ENCODE measurements at places on chromosomes 1 and 21. TPM values are rescaled to one million over a fixed set of nuclear protein-coding genes. Genes with fewer than 3 reads are reported as not detected.

The LRRC47 gene
- polyA plus RNA-seq: 65.1 TPM

The OSCP1 gene
- 29.7 TPM for polyA plus RNA-seq

The SORT1 gene
- polyA plus RNA-seq: 66.4 TPM

The OR2T2 gene
- polyA plus RNA-seq: not detected

The VANGL2 gene
- 39.3 TPM for polyA plus RNA-seq

The COQ8A gene
- polyA plus RNA-seq: 28.9 TPM

The LMX1A gene
- not detected for polyA plus RNA-seq

The RIMKLA gene
- polyA plus RNA-seq: 0.65 TPM

The OR2T27 gene
- not detected for polyA plus RNA-seq

The SYCP1 gene
- 0.90 TPM for polyA plus RNA-seq

The TMEM125 gene
- polyA plus RNA-seq: 15.6 TPM

The RNF186 gene
- polyA plus RNA-seq: 0.25 TPM

The LORICRIN gene
- not detected for polyA plus RNA-seq

The FAM167B gene
- 5.8 TPM for polyA plus RNA-seq

GRCh38 chr1:67664048-67664447 lies 21.0 kb upstream of the GADD45A start:
- no peak for DNase-seq

GRCh38 chr1:211493876-211494653 lies 2.1 kb upstream of the RD3 start:
- DNase-seq: no peak

DNA sequence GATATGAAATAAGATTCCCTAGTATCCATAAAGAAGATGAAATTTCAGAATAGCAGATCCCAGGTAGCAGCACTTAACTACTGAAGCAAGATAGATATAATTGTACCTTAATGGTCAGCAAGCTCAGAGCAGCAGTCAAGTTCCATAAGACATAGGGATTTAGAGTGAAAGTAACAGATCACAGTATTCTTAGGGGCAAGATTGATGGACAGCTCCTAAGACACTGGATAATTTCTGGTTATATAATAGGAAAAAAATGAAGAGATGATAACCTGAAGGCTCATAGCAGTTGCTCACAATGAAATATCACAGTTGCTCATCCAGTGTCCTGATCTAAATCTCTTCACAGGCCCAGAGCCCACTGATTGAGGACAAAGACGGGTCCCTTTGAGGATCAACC lies 66.0 kb downstream of the SLC30A10 start:
- no peak for DNase-seq

DNA sequence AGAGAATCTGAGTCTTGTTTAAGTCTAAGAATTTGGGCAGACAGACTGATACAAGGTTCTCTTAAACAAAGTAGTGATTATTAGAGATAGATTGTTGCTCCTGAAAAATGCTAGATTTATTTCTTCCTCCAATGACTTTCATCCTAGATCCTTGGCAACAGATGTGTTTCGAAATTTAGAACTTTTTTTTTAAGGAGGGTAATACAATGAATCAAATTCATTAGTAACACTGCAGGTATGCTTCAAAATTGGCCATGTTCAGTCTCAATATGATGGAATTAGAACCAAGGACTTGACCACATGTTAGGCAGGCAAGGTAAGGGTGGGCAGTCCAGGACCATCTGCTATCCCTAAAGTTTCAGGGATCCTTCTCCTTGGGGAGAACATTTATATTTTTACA lies 4.5 kb upstream of the LCE1F start:
- DNase-seq: no peak

DNA sequence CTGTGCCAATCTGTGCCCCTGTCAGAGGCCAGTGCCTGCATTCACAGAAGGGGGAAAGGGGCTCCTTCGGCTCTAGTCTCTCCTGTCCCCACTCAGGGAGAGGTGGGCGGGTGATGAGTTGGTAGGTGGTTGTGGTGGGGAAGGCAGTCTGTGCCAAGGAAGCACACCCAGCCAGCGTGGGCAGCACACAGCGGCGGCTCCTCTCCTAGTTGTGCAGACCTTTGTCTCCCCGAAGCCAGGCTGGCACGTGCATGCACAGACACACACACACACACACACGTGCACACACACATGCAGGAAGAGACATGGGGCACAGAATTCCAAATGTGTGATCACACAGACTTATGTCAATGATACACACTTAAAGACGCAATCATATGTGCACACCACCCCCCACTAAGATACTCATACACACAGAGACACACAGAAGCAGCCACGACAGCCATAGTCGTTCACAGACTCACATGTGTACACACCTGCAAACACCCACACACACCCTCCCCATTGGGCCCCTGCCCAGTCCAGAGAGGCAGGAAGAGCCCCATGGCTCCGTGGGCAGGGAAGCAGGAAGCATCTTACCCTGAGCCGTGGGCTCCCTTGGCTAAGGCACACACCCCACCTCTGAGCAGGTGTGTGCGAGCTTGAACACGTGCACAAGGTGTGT lies 16.4 kb downstream of the RIMS3 start:
- no peak for DNase-seq

DNA sequence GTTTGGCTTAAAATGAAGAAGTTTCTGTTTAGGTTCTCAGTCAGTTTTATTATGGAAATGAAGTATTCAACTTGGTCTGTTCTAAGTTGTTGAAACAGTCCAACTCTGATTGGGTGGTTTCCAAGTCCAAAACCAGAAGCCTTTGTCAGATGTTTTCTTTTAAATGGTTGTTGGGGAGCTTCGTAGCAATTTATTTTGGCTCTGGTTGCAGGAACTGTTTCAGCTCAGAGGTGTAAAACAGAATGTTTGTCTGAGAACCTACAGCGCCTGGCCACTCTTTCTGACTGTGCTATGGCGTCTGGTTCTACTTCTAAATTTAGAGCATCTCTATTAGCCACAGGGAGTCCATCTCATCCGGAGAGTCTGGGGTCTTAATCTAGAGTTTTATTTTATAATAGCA lies 582.6 kb upstream of the TMPRSS15 start:
- DNase-seq: no peak

DNA sequence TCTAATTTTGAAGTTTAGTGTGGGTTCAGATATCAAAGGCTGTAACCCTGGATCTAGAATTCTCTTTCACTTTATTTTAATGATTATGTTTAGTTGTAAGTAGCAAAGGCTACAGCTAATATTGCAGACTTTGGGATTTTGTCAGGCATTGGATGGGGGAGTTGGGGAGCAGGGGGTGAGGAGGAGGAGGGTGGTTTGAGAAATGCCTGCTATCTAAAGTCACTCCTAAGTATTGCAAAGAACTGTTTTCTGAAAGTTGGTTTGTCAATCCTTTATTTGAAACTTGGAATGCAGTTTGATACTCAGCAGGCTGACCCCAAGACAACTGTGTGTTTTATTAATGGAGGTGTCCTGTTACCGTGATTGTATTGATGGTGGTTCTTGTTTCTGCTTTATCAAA lies 1.2 kb downstream of the NTPCR start:
- DNase-seq: no peak

DNA sequence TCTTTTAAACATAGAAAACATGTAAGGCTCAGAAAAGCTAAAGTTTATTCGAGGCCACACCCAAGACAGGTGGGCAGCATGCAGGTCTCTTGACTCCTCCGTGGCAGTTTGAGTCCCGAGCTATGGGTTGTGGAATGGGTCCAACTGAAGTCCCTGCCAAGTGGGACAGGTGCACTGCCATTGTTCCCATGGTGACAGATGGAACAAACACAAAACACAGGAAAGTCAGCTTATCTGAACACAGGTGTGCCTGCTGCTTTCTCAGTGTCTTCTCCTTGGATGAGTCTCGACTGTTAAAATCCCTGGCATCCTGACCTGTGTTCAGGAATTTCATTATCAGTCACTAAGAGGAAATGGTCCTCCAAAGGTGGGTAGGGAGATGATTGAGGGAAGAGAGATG lies 99.0 kb upstream of the RAB4A start:
- no peak for DNase-seq

GRCh38 chr1:205689479-205689878 lies 9.2 kb upstream of the SLC45A3 start:
- no peak for DNase-seq

DNA sequence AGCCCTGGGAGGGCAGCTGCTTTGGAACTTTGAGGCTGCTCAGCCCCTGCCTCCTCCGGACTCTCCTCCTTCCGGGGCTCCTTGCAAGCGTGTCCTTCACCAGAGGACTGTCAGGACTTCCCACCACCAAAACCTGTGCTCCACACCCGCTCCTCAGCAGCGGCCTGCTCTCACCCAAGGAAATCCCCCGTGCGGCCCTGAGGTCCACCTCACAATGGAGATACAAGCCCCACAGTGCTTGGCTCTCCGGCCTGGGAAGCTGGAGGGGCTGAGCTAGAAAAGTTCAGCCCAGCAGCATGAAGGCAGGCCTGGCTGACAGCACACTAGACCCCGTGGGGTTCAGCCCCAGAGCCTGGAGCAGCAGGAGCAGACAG lies 33.6 kb downstream of the PGBD5 start:
- no peak for DNase-seq

DNA sequence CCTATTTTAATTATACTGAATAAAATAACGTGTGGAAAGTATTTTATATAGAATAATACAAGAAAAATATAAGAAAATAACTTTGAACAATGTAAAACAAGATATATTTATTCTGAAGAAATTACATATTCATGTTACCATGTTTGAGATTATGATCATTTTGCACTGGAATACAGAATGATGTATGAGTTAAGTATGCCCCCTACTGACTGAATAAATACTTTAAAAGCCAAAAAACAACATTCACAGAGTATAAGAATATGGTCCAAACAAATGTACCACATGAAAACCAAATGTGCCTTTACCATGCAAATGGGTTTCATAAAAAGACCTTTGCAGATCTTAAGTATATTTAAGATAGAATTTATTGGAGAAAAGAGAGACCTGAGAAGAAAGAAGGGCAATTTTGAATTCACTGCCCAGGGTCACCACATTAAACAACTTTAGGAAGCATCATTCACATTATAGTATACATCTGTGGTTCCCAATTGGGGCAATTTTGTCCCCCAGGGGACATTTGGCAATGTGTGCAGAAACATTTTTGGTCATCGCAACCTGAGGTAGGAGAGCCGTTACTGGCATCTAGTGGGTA lies 136.6 kb upstream of the GFI1 start:
- DNase-seq: no peak

GRCh38 chr21:36891692-36892091 lies 74.8 kb downstream of the HLCS start:
- no peak for DNase-seq

DNA sequence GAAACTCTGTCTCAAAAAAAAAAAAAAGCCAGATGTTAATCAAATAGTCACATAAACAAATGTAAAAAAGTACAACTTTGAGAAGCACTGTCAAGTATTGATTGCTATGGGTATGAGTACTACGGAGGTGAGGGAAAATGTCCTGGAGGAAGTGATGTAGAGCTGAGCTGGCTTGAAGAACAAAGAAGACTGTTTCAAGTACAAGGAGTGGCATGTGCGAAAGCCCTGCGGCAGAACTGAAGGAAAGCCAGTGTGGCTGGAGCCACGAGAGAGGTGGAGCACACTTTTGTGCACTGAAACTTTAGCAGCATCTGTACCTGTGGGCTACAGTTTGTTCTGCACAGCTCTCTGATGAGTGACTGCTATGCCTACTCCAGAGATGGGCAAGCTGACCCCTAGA lies 5.4 kb upstream of the RPS6KA1 start:
- no peak for DNase-seq

DNA sequence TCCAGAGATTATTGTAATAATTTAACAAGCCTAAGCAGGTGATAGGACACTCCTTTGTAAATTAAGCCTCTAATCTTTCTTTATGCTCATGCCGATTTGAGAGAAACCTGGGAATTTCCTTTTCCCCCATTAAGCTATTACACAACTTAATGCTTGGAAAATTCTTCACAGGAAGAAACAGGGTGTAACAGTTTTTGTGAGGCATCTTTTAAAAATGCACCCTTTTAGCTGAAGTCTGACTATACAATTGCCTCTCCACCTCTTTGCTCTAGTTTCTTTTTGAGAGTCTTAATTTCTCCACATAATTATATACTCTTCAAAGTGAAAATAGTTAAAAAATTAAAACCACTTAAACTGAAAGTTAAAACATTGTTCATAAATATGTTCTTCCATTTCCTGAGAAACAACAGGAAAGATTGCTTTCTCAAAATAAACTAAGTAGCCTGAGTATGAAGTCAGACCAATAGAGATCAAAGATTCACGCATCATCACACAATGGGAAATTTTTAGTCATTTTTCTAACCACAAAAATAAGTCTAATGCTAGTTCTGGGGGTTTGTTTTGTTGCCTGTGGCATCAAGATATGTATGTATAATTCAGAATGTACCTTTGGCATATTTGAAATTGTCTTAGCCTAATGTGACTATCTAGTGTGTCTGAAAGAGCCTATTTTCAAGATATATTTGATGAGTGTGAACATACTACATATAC lies 34.7 kb downstream of the LRRC8D start:
- no peak for DNase-seq

GRCh38 chr21:42258150-42258884 lies 39.4 kb downstream of the ABCG1 start:
- no peak for DNase-seq

- no peak for DNase-seq
Measured at GRCh38 chr1:225517697-225518096, 89.9 kb upstream of the LBR start.

DNA sequence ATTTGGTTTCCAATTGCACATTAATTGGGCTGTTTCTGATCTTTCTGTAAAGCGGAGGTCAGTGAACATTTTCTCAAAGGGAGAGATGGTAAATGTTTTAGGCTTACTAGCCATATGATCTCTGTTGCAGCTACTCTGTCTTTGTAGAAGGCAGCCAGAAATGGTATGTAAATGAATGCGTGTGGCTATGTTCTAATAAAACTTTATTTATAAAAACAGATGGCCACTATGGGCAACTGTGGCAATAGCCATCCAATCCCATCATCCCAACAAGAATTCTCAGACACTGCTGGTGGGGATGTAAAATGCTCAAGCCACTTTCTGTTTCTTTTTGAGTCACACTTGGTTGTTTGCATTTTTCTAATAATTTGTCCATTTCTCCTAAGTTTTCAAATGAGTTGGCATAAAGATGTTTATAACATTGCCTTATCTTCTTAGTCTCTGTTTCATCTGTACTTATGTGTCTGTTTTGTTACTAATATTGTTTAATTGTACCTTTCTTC lies 448.8 kb upstream of the VAMP3 start:
- DNase-seq: no peak

DNA sequence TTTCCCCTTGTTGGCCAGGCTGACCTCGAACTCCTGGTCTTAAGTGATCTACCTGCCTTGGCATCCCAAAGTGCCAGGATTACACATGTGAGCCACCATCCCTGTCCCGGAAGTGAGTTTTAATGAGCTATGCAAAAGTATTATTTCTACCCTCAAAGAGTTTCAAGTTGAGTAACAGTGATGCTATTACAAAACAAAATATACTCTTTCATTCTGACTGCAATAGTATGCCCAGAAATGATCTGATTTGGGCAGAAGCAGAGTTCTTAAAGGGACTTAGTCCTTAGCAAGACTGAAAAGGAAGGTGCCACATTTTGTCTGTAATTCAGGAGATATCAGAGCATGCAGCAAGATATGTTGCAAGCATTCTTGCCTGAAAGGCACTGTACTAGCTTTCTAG lies 375.4 kb downstream of the NUF2 start:
- DNase-seq: no peak

DNA sequence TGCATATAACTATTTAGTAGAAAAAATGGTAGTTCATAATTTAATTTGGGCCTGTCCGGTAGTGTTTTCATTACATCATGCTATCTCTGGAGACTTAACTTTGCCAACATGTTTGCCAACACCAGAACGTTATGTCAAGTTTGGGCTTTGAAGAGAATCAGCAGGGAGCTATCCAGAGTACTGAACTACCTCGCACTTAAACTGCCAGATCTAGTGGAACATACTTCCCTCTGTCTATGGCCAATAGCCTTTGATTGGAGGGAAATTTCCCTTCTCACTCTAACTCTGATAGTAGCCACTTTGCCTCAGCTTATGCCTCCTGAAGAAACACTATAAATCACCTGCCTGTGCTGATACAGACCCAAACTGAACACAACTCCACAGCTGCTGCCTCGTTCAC lies 10.0 kb downstream of the LRRC53 start:
- DNase-seq: peak; percentile 75
